ENCODE measurements at places on chromosomes 5 and 9. TPM values are rescaled to one million over a fixed set of nuclear protein-coding genes. Genes with fewer than 3 reads are reported as not detected.

Gene PCDHGA9
- 0.23 TPM for total RNA-seq

Gene CD14
- 0.39 TPM for total RNA-seq

Gene TERT
- 11.8 TPM for total RNA-seq

Gene C6
- not detected for total RNA-seq

Gene TAF11L5
- not detected for total RNA-seq

Gene QRFP
- total RNA-seq, result not detected

Gene NR2F1
- total RNA-seq, result not detected

Gene DMRT3
- not detected for total RNA-seq

Gene SH2D3C
- 25.1 TPM for total RNA-seq

Gene WWC1
- 0.09 TPM for total RNA-seq

Gene MARCOL
- total RNA-seq, result not detected

Gene NUTM2F
- total RNA-seq, result not detected

Gene LHX6
- total RNA-seq, result not detected

Gene KIAA0825
- 0.62 TPM for total RNA-seq

Gene CCL21
- total RNA-seq, result not detected

Gene ALDH1A1
- not detected for total RNA-seq

Gene FABP6
- total RNA-seq, result not detected

Gene PRDM9
- not detected for total RNA-seq

Gene PTPDC1
- total RNA-seq, result 7.2 TPM

Gene ST8SIA4
- total RNA-seq, result 82.3 TPM

Data from activated T-helper 2 cell treated with anti-CD3 and anti-CD28 coated beads, Interferon-gamma antibody, Interleukin-2, Interleukin-4, amounts not matched to agents 10 μg/mL and 5 μg/mL and 100 μg/mL, durations not matched to agents 14 hours and 24 hours and 36 hours (primary cell).